NCI-H1417 treated with DMSO at 0.1 percent for 48 hours (cell line): ENCODE measurements at places on chromosomes 7 and 10.

DNA sequence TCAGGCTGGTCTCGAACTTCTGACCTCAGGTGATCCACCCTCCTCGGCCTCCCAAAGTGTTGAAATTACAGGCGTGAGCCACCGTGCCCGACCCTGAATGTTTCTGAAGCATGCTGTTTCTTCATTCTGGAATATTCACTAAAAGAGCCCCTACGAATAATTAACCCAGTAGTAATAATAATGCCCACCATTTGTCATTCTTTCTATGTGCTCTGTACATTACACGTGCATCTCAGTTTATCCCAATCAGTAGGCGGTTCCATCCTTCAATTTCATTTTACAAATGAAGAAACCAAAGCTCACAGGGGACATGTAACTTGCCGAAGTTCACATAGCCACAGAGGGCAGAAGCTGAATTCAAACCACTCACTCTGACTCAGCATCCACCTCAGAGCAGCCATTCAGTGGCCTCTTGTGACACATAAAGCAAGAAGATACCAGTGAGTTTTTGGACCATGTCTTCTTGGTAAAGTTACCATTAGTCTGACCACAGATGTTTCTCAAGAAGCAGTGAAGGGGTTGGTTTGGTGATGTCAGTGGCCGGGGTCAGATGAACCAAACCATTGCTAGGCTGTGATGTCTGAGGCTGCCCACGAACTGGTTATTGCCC is 71.9 kb upstream of the DUSP5 start:
- no peak for DNase-seq

GRCh38 chr10:43979551-43979950 is 330.9 kb upstream of the ZNF32 start:
- DNase-seq: no peak

- DNase-seq: no peak
Measured at GRCh38 chr7:73340514-73340913, 12.6 kb downstream of the FKBP6 start.

DNA sequence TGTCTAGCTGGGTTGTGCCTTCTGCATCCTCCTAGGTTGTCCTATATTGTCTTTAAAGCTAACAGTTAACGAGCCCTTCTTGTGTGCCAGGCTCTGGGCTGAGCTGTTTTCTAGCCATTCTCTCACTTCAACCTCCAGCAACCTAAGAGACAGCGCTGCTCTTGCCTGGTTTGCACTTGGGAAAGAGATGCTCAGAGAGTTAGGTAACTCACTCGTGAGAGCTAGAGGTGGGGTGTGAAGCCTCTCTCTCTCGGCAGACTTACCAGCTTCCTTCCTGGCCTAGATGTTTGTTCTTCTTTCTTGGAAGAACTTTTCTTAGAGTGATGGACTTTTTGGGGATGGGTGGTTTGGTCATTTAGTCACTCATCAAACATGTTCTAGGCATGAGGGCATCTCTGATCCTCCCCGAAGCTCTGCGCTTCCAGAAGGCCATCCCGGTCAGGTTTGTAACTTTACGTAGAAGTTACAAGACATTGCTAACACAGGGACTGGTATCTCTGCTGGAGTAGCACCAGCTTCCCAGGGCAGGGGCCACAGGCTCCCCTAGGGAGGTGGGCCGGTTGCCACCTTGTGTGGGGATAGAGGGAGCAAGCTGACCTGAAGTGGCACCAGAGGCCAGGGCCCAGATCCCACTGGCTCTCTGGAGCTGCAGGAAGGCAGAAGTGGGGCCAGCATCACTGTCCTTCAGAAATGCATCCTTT is 14.3 kb downstream of the TSPAN15 start:
- no peak for DNase-seq

- no peak for DNase-seq
Measured at GRCh38 chr10:17001297-17001744, 128.3 kb downstream of the CUBN start.

DNA sequence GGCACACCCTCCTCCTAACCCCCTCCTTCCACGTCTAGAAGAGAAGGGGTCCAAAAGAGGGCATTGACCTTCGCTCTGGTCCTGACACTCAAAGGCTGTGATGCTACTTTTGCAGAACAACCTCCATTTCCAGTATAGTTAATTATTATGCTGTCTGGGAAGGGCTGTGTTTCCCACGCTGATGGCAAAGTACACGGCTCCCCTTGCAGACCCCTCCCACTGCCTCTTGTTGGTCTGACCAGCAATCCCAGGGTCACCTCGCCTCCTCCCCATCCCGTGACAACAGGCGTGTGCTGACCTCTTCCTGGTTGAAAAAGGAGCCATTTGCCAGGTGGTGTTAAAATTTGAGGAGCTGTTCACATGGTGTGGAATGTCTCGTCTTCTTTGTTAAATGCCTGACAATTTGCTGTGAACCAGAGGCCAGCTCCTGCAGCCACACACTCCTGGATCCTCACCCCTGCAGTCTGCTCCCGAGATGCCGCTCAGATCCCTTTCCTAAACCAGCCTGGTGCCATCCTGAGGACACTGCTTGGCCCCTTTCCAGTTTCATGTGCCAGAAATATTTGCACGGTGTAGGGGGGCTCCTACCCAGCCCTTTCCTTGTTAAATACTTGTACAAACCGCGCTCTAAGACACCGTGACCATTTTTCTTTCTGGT is 321.7 kb downstream of the WDR37 start:
- DNase-seq: no peak

- no peak for DNase-seq
Measured at GRCh38 chr10:26251925-26252324, 35.4 kb downstream of the GAD2 start.

DNA sequence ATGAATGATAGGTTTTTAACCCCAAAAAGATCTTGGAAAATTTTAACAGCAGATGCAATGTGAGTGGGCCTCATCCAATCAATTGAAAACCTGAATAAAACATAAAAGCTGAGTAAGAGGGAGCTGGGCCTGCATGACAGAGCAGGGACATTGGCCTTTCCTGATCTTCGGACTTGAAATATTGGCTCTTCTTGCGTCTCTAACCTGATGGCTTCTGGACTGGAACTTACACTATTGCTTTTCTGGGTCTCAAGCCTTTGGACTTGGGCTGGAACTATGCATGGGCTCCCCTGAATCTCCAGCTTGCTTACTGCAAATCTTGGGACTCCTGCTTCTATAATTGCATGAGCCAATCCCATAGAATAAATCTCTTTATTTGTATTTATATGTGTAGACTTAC is 9.0 kb downstream of the A1CF start:
- no peak for DNase-seq

DNA sequence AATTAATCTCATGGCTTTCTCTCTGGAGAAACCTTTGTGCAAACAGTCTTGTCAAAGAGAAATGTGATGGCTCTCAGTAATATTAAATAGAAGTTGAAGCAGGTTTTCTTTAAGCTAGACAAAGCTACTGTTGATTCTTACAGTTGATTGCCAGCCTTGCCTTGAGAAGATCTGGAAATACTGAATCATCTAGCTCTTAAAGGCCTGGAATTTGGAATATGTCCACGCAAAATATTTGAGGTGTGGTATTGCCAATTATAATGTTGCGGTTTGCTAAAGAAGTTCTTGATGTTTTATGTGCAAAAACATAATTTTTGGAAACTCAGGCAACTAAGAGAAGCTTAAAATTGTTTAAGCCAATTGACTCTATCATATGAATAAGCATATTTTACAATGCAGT is 371.9 kb downstream of the PHF14 start:
- DNase-seq: no peak
